ENCODE measurements at places on chromosomes 2 and 18.
A peak's percentile ranks its signal among the peaks of the same experiment; 100 is the strongest.

DNA sequence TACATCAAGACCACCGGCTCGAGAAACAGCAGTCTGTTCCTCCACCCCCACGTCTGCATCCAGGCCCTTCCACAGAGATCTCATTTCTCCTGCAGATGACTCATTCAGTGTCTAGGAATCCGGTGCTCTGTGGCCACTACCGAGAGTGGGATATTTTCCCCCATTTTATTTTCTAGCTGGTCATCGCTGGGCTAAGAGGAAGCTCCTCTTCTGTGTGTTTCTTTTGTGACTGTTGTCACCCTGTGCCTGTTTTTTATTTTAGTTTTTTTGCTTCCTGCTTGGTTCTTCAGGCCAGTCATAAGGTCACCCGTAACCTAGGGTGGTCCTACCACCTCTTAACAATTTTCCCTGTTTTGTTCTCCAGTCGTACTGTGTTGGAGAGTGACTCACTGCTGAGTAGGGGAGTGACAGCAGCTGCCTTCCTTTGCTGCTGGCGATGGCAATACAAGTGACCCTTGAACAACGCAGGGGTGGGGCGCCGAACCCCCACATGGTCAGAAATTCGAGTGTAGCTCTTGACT, 6.7 kb downstream of the RAMP1 start:
- no peak for DNase-seq

DNA sequence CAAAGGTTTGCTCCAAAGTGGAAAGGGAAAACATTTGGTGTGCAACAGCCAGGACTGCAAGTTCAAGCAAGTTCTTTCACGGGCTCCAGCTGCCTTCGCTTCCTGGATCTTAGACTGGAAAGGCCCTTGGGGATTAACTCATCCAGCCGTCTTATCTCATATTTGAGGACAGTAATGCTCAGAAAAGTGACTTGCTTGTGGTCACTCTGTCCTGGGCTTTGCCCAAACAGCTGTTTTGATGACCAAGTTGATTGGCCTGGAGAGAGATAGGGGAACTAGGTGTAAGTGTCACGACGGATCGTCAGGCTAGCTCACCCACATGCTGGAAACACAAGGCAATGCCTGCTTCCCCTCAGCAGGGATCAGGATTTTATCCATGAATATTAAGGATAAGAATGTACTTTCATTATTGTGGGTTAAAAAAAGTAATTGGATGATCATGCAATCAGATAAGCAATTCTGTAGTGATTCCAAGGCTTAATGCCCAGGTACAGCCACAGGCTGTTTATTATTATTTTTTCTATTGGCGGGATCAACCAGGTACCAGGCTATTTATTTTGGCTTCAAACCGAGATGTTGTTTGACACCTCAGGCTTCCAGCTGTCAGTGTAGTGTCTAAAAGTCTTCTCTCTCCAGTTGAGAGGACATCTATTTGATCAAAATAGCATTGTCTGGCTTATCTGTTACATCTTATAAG, 162.5 kb upstream of the EPAS1 start:
- DNase-seq, result peak; percentile 74

- no peak for DNase-seq
Measured at GRCh38 chr18:74611765-74612164, 14.1 kb downstream of the ZNF407 start.

DNA sequence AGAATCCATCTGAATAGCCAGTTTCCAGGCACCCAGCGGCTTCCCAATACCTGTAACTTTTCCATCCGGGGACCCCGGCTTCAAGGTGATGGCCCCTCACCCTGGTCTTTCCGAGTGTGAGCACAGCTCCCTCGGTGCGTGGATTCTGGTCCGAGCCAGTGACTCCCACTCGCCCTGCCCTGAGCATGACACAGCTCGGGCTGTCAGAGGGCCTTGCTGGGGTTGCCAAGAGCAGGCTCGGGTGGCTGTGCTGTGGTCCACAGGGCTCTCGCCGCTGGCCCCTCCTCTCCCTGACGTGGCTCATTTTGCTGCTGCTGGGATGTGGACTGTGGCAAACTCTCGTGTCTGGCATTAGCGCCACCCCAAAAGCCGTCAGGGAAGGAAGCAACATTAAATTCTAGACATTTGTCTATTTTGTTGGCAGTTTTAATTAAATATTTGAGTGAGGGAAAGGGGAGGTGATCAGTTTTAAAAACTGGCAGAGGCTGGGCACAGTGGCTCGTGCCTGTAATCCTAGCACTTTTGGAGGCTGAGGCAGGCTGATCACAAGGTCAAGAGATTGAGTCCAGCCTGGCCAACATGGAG, 5.6 kb upstream of the ESPNL start:
- DNase-seq, result no peak

GRCh38 chr18:57205641-57206040, 58.8 kb downstream of the BOD1L2 start:
- DNase-seq, result no peak

DNA sequence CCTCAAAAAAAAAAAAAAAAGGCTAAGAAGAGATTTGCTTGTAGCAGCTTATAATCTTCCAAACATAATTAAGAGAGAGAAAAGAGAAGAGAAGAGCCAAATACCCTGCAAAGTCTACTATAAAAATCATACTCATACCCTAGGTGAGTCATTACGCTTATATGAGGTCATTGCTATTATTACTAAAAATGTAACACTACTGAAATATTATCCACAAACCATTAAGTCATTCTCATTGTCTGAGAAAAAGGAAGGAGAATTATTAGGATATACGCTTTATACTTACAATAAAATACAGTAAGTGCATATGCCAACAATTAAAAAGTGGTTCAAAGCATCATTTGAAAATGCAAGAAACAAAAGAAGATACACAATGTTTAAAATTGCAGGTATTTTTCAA, 66.5 kb downstream of the COLEC12 start:
- no peak for DNase-seq

- DNase-seq, result peak; percentile 30
Measured at GRCh38 chr2:58047373-58047935, 848 bp downstream of the VRK2 start.

- no peak for DNase-seq
Measured at GRCh38 chr2:8380026-8380425, 301.8 kb upstream of the ID2 start.

DNA sequence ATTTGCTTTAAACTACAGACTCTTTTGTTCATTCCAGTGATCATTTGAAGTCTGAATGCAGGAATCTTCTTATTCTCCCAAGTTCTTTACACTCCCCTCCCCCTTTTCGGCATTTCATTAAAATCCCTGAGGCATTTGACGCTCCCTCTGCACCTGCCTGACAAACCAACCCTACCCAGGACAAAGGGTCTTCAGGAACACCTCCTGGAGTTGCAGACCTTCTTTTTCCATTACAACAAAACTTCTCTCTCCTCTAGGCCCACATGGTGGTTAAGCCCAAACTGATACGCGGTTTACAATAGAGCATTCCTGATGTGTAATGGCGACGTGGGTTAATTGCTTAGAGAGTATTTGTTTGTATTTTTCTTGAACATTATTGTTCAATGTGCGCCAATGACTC, 367.4 kb downstream of the FBXO15 start:
- no peak for DNase-seq

GRCh38 chr18:6648581-6648980, 80.9 kb upstream of the ARHGAP28 start:
- DNase-seq, result no peak

DNA sequence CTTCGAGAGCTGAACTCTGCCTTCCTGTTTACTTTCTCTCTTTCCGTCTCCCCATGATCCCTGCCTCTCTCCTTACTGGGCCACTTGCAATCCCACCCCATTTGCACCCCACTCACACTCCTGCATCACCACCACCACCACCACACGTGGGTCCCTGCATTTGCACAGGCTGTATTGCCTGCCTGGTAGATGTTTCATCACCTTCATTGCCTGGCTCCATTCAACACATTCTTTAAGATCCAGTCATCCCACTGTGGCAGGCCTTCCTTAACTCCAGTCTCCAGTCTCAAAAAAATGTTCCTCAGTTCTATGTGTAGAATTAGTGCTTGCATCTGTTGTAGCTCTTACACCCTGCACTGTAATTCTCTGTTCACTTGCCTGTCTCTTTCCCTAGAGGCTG, 13.9 kb downstream of the NOSTRIN start:
- peak; percentile 42 for DNase-seq

DNA sequence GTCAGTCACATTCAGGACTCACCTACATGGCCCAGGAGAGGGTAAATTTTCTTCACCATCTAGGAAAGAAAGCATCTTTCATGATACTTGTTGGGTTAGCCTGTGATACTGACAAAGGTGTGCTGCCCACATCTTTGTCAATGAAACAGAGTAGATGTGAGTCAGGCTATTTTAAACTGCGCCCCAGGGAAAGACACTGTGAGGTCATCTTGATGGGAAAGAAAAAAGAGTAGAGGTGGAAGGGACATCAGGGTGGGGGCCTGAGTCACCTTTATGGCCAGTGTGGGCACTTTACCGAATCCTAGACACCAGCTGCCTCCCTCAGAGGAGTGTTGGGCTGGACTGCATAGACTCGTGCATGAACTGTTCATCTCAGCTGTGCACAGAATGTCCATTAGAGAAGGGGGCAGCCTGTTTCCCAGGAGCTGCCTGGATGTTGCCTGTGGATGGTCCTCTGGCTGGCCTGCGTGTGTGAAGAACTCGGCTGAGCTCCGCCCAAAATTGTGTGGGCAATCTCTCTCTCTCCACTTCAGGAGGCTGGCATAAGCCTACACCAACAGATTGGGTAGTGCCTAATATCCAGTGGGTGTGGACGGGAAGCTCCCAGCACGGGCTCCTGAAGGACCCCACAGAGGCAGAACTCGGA, 278.7 kb upstream of the PXDN start:
- DNase-seq, result no peak

GRCh38 chr2:133457861-133458260, 110.4 kb downstream of the NCKAP5 start:
- DNase-seq, result no peak

DNA sequence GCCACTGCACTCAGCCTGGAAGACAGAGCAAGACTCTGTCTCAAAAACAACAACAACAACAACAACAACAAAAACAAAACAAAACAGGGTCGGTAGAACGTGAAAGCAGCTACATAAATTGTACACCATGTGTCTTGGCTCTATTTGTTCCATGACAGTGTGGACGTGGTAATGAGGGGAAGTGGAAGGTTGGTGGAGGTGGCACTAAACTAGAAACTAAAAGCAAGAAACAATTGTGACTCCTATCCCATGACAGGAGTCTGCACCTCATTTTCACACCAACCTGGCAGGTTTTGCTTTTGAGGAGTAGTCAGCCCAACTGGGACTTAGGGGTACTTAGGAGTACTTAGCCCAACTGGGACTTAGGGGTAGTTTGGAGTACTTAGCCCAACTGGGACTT, 62.5 kb upstream of the MRPS9 start:
- DNase-seq, result no peak

DNA sequence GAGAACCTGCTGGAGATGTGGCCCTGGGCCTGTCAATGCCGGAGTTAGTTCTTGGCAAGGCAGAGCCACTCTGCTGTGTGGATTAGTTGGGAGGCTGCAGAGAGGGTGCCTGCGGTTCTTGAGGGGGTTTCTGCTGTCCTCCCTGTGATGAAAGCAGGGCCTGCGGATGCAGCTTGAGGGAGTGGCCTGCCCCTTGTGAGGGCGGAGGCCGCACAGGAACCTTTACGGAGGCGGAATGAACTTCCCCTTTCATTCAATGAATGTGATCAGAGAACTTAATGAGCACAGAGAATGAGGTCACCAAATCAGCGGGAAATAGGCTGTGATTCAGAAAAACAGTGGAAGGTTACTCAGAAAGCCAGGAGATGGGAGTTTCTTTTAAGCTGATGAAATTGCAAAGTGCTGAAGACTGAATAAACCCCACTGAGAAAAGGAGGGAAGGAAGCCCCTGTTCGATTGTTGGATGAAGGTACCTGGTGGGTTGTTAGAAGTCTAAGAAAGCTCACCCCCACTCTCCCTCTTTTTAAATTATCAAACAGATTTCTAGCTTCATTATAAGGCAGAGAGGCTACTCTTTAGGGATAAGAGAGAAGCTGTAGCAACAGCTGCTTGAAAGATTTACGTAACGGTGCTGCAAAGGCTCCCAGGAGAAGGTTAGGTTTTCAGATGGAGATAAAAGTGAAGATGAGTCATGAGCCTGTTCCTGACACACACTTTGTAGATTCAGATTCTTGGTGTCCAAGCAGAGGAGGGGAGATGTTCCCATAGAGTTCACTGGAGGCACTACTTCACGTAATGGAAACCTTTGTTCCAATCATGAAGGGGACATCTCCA, 47.4 kb downstream of the VWA3B start:
- DNase-seq, result no peak

DNA sequence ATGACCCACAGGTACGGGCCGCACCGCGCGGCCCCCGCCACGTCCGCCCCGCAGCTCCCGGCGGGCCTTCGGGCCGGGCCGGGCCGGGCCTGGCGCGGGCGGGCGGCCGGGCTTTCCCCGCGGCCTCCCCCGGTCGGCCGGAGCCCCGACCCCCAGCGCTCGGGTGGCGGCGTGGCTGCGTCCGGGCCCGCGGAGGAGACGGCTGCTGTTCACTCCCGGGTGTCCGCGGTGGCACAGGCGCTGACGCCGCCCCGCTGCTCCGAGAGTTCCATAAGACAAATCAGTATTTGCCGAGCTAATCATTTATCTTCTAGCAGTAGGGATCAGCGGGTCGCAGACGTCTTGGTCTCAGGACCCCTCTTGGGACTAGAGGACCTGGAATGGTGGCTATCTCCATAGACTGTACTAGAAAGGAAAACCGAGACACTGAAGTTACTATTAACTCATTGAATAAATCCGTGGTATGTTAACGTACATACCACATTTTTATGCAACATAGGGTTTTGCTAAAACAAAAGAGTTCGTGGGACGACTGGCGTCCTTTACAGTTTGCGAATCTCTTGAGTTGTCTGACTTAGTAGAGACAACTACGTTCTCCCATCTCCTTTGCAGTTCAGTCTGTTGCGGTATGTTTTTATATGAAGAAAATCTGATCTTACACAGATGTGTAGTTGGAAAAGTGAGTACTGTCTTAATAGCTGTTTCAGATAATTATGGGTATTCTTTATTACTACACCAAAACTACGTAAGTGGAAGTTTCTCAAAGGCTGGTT, 500 bp downstream of the LIMS1 start:
- peak; percentile 23 for DNase-seq

- DNase-seq, result no peak
Measured at GRCh38 chr2:101706819-101707177, 9.3 kb downstream of the MAP4K4 start.

DNA sequence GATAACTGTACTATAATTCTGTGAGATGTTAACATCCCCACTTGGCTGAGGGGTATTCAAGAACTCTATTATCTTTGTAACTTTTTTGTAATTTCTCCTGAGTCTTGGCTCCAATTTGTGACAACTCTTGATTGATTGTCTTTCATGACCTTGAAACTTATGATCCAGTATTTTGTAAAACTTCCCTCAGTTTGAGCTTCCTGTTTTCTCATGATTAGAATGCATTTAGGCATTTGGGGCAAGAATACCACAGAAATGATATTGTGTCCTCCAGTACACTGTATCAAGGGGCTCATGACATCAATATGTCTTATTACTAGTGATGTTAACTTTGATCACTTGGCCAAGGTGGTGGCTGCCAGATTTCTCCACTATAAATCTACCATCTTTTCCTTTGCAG, 37.4 kb downstream of the PNO1 start:
- no peak for DNase-seq
